CD4-positive, alpha-beta memory T cell (primary cell): ENCODE measurements at places on chromosomes 5 and 9. TPM values are rescaled to one million over a fixed set of nuclear protein-coding genes. Genes with fewer than 3 reads are reported as not detected.

- no peak for DNase-seq
Observed at GRCh38 chr9:128397831-128398230, 22.8 kb upstream of the CERCAM start.

FCN2 gene
- not detected for total RNA-seq

SGCD gene
- total RNA-seq: not detected

SCGB3A2 gene
- total RNA-seq: not detected

THOC3 gene
- 96.7 TPM for total RNA-seq

GRCh38 chr5:153659039-153659736, 168.7 kb downstream of the GRIA1 start:
- DNase-seq: no peak

- no peak for DNase-seq
Observed at GRCh38 chr5:159199225-159199624, 10.1 kb downstream of the RNF145 start.

- no peak for DNase-seq
Observed at GRCh38 chr9:95082401-95083084, 235.0 kb downstream of the FANCC start.

CCNJL gene
- total RNA-seq: not detected

GRCh38 chr5:76363352-76364225, 39.5 kb upstream of the IQGAP2 start:
- no peak for DNase-seq

PCDHB3 gene
- not detected for total RNA-seq

MLANA gene
- total RNA-seq: not detected

DNA sequence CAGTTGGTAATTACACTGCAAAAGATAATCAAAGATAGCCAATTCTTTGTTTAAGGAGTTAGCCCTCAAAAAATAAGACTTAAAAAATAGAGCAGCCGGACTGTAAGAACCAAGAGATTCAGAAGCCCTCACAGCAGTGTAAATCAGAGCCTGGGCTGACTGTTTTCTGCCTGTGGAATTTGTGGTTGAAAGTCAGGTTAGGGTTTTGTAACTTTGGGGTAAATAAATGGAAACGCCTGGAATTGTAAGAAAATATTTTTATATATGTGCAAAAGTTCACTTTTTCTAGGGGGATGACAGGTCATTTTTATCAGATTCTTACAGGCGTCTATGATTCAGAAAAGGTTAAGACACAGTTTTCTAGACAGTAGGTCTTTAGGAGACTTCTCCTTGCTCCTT, 35.6 kb downstream of the KLHL3 start:
- no peak for DNase-seq

- no peak for DNase-seq
Observed at GRCh38 chr9:4357929-4358328, 58.1 kb upstream of the GLIS3 start.

- no peak for DNase-seq
Observed at GRCh38 chr5:177447611-177448243, 1.1 kb downstream of the PRR7 start.

DMRT3 gene
- total RNA-seq: not detected

- DNase-seq: no peak
Observed at GRCh38 chr5:32379421-32379820, 65.1 kb downstream of the ZFR start.

CDK5RAP2 gene
- 88.5 TPM for total RNA-seq
